CD4-positive, alpha-beta T cell treated with Interleukin-2 at 100 ng/mL for 4 hours (primary cell): ENCODE measurements at places on chromosomes 3 and 15.
A peak's percentile ranks its signal among the peaks of the same experiment; 100 is the strongest.

- no peak for DNase-seq
Measured at GRCh38 chr3:43259626-43260025, 26.7 kb upstream of the SNRK start.

GRCh38 chr15:69154684-69155083, 5.8 kb upstream of the GLCE start:
- no peak for DNase-seq

DNA sequence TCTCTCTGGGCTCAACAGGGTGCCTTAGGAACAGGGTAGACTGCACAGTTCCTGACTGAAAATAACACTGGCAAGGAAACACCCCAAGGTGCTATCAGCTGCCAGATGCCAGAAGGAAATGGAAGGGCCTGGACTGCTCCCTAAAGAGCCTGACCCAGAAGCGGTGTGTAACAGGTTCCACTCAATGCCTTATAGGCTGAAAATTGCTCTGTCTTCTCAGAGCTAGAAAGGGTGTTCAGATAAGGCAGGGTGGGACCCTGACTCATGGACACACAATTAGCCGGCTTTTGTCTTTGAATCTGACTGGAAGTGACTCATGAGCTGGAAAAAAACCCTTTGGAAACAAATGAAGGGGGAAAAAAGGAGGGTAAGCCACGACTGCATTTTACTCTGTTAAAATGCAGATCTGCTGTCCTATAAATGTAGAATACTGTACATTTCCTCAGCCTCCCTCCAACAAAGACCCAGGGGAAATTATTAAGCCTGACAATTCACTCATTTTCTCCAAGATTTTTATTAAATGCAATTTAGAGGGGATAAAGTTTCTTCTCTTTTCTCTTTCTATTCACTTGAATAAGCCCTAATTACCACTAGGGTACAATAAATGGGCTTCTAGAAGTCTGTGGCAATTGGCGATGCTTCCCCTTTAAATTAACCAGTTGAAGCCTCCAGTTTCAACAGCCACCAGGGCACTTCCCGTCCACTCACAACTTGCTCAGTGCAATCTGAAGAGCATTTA, 160.2 kb upstream of the TBL1XR1 start:
- DNase-seq, result peak; percentile 18

DNA sequence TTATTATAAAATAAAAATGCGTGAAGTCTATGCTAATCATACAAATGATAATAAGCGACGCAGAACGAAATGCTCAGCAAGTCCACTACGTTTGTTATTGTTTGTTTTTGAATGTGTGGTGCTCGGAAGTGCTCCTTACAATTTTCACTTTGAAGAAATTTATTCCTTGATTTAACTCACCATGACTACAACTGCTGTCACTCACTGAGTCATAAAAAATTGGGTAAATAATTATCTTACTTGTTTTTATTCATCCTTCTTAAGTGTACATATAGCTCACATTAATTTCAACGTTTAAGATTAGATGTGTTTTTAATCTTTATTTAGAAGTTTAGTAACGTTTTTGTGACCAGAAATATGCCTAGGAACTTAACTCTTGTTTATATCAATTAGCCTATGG, 66.7 kb upstream of the NANOGP8 start:
- DNase-seq, result no peak

- no peak for DNase-seq
Measured at GRCh38 chr15:75648156-75649000, 666 bp downstream of the SNX33 start.

- DNase-seq, result no peak
Measured at GRCh38 chr3:184791171-184791570, 20.8 kb upstream of the VPS8 start.

DNA sequence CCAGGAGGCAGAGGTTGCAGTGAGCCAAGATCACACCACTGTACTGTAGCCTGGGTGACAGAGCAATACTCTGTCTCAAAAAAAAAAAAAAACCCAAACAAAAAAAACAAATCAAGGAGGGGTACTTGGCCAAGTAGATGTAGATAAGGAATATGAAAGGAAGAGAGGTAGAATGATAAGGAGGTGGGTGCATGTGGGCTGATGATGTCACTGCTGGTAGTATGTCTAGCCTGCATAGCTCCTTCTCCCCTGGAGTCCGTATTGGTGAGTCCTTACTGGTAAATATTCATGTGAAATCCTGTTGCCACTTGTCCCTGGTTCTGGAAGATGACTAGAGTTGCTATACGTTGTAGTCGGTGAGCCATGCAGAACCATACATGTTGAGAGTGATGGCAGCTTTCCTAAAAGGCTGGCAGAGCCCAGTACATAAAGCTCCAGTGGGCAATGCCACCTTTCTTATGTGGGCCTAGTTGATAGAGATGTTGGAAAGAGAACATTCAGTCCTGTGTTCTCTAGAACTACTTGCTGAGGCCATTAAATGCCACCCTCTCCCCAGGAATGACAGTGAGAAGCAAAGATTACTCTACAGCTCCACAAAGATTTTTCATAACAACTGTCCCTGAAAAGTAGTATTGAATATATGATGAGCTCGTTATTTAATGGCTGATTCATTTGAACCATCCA, 11.0 kb downstream of the KAT2B start:
- peak; percentile 29 for DNase-seq

DNA sequence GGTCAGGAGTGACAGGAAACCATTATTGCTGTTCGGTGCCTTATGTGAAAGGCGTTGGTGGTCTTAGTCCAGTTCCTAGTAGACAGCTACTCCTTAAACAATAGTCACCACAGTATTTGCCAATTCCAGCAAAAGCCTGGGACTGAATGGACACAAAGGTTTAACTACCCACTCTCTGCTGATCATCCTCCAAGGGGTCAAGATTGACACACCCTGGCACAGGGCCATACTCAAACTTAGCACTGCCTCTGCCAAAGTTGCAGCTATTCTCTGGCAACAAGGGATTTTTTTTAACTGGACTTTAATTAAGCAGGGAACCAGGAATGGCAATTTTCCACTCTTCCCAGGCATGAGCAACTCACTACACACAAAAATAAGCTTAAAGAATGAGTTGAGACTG, 193.9 kb downstream of the NLGN1 start:
- DNase-seq, result no peak

DNA sequence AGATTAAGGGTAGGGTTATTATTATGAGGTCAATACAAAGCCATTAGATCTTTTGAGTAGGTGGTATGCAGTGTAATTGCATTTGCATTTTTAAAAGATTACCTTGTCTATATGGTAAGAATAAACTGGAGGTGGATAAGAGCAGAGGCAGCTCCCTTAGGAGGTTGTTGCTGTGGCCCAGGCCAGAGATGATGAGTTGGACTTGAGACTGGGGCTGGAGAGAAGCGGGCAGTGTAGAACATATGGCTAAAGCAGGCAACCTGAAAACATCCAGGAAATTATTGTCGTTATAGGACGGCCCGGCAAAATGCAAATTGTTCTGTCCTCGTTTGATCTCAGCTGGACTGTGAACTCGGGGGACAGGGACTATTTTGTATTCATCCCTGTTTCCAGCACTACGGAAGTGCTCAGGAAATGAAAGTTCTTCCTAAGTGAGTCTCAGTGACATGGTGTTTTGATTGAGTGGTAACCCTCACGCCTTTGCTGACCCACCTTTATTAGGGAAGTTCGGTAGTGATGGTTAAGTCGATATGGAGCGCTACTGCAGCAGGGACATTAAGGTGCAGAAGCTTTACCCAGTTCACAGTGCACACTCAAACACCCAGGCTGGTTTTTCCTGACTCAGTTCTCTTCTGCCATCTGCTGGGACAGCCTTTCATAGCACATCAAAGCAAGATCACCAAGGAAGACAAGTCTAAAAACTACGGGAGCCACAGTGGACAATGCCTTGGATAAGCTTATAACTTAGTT, 27.2 kb upstream of the VPS33B start:
- DNase-seq, result peak; percentile 67

GRCh38 chr3:183131186-183131725, 31.3 kb downstream of the LAMP3 start:
- no peak for DNase-seq

- DNase-seq, result no peak
Measured at GRCh38 chr3:36736301-36736700, 28.1 kb downstream of the DCLK3 start.

GRCh38 chr3:71104121-71104541, 479.4 kb downstream of the FOXP1 start:
- no peak for DNase-seq

DNA sequence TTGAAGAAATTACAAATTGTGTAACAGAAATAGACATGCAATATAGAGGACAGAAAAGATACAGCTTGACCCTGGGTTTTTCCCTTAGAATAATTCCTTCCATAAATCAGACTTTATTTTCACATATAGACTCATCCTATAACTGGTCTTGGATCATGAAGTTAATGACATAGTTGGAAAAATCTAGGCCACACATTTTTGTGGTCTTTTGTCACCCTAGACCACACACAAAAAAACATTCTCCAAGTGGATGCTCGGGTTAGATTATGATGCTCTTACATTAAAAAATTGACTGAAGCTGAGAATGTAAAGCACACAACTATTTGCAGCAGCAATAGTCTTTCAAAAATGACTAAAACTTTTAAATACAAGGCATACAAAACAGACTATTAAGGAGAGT, 7.5 kb upstream of the PLA2G4D start:
- DNase-seq, result no peak

DNA sequence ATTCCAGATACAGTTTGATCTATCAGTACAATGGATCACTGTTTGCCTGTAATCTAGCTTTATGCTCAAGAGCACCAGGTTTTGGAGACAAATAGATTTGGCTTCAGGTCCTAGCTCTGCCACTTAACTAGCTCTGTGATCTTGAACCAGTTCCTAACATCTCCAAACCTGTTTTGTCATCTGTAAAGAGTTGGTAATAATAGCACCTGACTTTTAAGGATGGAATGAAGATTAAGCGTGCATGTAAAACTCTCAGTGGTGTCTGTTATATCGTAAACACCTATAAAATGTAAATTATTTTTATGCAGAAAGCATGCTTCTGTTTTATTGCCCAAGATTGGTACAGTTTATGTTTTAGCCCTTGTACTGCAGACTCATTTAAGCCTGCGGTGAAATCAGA, 36.5 kb downstream of the ZFAND6 start:
- DNase-seq, result no peak

DNA sequence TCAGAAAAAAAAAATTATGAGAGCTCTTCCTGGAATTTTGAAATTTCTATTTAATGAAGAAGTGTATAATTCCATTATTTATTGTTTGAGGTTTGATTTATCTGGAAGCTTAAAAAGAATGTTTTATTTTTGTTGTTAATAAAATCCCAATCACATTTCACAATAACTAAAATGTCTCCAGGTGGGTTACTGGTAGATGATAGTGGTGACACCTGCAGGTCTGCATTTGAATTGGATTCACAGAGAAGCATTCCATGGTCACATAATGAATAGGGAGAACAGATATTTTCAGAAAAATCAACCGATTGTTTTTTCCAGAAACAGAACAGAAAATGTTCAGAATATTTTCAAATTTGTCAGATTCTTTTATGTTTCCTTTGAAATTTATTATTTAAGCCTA, 48.3 kb downstream of the ASB7 start:
- DNase-seq, result no peak
